NCI-H1694 (cell line): ENCODE measurements at places on chromosomes 2 and 18.

GRCh38 chr2:232515639-232516038, 4.5 kb upstream of the PRSS56 start:
- no peak for DNase-seq

DNA sequence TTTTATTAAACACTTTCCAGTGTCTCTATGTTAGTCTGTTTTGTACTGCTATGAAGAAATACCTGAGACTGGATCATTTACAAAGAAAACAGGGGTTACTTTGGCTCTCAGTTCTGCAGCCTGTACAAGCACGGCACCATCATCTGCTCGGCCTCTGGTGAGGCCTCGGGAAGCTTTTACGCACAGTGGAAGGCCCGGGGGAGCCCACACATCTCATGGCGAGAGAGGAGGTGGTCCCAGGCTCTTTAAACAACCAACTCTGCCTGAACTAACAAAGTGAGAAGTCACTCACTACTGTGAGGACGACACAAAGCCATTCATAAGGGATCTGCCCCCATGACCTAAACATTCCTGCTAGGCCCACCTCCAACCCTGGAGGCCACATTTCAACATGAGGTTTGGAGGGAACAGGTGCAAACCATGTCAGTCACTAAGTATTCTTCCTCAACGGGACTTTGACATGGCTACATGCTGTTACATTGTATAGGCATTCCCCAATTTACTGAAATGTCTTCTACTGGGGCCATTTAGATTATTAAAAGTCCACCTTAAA, 26.1 kb downstream of the CYB5A start:
- no peak for DNase-seq

GRCh38 chr18:51196118-51196810, 1.2 kb downstream of the MEX3C start:
- DNase-seq: no peak

DNA sequence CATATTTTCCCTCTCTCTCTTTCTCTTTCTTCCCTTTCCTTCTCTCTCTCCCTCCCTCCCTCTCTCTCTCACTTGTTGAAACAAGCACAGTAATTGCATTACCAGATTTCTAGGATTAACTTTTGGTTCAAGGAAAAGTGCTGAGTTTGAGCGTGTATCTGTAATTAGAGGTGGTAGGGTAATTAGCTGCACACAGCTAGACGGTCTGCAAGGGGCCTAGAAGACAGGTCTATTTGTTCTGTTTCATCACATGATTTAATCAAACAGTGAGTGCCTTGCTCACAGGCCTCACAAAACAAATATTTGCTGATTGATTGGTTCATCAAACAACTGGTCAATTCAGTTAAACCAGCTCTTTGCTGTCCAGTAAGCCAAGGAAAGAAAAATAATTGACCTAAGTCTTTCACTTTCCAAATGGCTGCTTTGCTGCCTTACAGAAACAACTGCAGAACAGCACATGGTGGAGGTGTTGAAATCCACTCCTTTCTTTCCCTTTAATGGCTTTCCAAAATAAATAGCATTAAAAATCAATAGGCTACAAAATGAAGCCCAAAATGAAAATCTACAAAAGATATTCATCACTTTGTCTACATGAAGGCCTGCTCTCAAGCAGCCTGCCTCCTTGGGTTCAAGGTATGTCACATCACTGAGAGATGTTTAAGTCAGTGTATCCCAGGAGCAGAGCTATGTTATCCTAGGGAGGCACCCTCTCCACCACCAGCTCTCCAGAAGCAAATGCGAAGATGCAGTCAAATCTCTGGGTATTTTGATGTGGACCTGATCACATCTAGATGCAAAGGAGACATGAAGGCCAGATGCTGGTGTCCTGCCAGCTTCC, 264.4 kb upstream of the SIX2 start:
- no peak for DNase-seq

GRCh38 chr2:23360571-23361125, 24.3 kb upstream of the KLHL29 start:
- no peak for DNase-seq

DNA sequence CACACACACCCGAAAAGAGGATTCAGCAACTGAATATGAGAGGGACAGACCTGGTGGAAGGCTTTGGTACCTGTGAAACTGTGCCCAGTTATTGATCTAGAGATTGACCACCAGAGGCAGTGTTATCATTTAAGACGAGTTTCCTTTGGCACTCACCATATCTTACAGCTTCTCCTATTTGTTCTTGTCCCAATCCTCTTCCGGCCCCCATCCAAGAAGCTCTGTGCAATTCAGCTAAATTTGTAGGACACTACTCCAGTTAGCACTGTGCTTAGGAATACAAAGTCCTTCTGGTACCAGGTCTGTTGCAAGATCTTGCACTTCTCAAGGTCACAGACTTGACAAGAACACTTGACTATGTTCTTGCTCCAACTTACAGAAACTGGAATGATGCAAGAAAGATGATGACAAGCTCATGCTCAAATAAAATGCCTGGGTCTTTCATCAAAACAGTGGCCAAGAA, 177.7 kb downstream of the TMEM247 start:
- peak; percentile 23 for DNase-seq

- no peak for DNase-seq
These were observed 219.1 kb downstream of the ALK start for GRCh38 chr2:29702276-29702675.
